ENCODE measurements at places on chromosomes 1 and 21. TPM values are rescaled to one million over a fixed set of nuclear protein-coding genes. Genes with fewer than 3 reads are reported as not detected.

The C1QB gene
- total RNA-seq, result 296 TPM

The DYNLT4 gene
- total RNA-seq, result 1.2 TPM

The OR2T35 gene
- total RNA-seq, result 0.28 TPM

The FNDC5 gene
- 0.35 TPM for total RNA-seq

The CLDN17 gene
- not detected for total RNA-seq

The ANKRD34A gene
- total RNA-seq, result 0.76 TPM

The LORICRIN gene
- total RNA-seq, result not detected

The CPT2 gene
- 24.2 TPM for total RNA-seq

The SLC45A3 gene
- 7.2 TPM for total RNA-seq

The AIM2 gene
- 4.6 TPM for total RNA-seq

The TNFRSF18 gene
- total RNA-seq, result 8.1 TPM

The SLAMF6 gene
- total RNA-seq, result 5.5 TPM

The NPHS2 gene
- total RNA-seq, result 1.2 TPM

The HPCA gene
- total RNA-seq, result 0.28 TPM

The ISG20L2 gene
- total RNA-seq, result 23.3 TPM

The NPPA gene
- total RNA-seq, result 0.50 TPM

The NKAIN1 gene
- total RNA-seq, result 0.19 TPM

The DMRTA2 gene
- total RNA-seq, result not detected

The NBPF15 gene
- total RNA-seq, result 44.9 TPM

The PPM1J gene
- 2.0 TPM for total RNA-seq

The S100A8 gene
- 60.9 TPM for total RNA-seq

The NUP210L gene
- 0.06 TPM for total RNA-seq

The MAN1C1 gene
- total RNA-seq, result 31.7 TPM

The LEFTY1 gene
- 8.6 TPM for total RNA-seq

The MIB2 gene
- 61.6 TPM for total RNA-seq

The FCGR3B gene
- total RNA-seq, result 4.3 TPM

The CD101 gene
- total RNA-seq, result 1.3 TPM

The SH2D5 gene
- 0.57 TPM for total RNA-seq

The ELF3 gene
- total RNA-seq, result 400 TPM

The URB1 gene
- total RNA-seq, result 15.0 TPM

The CYP4X1 gene
- 4.8 TPM for total RNA-seq

The CIART gene
- 8.8 TPM for total RNA-seq

The NBPF11 gene
- 12.3 TPM for total RNA-seq

The DENND1B gene
- 20.6 TPM for total RNA-seq

The PAX7 gene
- not detected for total RNA-seq
